ENCODE measurements at places on chromosomes 6 and 20.
A peak's percentile ranks its signal among the peaks of the same experiment; 100 is the strongest.

DNA sequence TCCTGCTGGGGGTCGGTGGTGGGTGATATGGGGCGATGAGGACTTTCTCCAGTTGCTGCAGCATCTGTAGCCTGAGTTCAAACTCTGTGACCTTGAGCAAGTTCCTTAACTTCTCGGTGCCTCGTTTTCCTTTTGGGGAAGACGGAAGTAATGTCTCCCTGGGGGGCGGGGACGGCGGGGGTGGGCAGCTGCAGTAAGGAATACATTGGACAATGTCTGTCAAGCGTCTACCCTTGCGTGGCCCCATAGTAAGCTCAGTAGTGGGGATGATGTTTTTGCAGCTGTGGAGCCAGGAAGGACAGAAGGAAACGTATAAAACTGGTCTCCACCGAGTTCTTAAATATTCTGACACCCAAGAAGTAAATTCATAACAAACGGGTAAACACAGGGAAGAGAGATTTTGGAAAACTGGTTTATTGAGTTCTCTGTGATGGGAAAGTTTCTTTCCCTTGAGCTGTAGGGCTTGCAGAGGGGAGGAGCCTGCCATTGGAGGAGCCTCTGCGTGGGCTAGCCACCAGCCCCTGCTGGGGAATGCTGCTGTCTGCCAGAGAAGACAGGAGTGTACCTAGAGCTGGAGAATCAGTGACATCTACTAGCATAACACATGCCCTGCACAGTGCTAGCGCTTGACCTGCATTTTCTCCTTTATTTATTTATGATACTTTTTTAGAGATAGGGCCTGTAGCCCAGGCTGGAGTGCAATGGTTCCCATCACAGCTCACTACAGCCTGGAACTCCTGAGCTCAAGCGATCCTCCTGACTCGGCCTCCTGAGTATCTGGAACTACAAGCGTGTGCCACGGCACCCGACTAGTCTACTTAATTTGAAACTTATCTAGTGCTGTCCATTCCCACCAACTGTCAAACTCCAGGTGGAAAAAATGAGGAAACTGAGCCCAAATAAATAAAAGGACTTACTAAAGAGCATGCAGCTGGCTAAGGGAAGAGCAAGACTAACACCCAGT lies 1.2 kb upstream of the ACSS1 start:
- no peak for DNase-seq

DNA sequence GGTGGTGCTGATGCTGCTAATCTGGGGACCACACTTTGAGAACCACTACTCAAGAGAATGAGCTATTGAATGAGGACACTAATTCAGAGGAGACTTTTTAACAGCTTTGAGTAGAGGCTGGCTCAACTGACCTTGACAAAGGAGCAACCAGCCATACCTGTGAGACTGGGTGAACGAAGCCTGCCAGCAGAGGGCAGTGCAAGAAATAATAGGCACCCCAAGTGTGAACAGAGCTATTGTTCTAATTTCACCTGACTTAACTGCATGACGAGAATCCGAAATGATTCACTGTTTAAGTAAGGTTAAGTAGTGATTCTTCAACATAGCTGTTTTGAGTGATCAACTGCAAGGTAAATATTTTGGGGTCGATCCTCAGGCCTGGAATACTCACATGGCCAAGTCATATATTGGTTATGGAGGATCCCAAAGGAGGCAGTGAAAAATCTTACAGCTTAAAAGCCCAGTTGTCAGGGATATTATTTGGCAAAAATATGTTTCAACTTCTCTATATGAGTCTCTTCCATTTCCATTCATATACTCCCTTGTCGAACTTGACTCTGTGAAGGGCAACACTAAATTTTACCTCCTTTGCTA lies 550.5 kb upstream of the MARCKS start:
- no peak for DNase-seq

DNA sequence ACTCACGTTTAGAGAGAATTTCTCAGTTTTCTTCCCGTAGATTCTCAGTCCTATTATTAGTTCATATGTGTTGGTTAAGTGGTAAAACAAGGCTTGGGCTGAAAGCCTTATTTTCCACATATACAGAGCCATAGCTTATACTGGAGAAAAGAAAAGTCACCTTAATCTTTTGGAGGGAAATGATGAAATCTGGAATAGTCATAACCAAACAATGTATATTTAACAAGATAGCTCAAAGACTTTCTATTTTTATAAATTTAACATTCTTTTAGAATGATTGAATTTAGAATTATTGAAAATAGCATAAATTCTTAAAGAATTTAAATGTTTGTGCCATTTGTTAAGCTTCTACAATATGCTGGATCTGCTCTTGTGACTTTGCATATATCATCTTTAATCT lies 85.8 kb downstream of the CDKAL1 start:
- no peak for DNase-seq

DNA sequence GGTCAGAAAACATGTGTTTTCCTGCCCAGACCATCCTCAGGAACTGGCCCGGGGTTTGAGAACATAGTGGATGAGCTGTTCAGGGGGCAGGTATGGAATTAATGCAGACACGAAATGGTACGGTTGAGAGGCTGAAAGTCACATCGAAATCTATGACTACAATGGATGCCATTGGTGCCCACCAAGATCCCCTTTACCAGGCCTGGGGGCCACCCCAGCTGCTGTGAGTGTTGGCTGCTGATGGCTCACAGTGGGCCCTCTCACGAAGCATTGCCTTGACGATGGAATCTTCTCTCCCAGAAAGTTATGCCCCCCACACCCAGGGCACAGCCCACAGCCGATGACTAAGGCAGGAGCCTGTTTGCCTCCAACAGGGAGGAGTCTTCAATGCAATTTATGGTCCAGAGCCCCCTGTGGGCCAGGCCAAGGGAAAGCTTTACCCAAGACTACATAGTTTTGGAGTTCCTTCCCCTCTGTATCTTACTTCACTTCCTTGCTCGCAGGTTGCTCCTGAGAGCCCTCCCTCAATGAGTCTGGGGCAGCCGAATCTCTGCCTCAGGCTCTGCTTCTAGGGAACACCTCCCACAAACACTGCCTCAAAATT lies 92.6 kb downstream of the BFSP1 start:
- DNase-seq = no peak

DNA sequence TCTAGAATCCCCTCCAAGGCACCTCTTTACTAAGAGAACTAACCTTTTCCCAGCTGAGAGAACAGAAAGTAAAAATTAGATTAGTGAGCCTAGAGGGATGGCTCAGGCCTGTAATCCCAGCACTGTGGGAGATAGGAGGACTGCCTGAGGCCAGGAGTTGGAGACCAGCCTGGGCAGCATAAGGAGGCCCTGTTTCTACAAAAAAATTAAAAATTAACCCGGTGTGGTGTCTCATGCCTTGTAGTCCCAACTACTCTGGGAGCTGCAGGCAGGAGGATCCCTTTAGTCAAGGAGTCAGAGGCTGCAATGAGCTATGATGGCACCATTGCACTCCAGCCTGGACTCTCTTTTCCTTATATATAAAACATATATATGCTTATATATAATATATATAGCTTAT lies 5.5 kb upstream of the OOEP start:
- no peak for DNase-seq

- no peak for DNase-seq
Observed at GRCh38 chr6:30974490-30975252, 8.8 kb upstream of the MUC21 start.

DNA sequence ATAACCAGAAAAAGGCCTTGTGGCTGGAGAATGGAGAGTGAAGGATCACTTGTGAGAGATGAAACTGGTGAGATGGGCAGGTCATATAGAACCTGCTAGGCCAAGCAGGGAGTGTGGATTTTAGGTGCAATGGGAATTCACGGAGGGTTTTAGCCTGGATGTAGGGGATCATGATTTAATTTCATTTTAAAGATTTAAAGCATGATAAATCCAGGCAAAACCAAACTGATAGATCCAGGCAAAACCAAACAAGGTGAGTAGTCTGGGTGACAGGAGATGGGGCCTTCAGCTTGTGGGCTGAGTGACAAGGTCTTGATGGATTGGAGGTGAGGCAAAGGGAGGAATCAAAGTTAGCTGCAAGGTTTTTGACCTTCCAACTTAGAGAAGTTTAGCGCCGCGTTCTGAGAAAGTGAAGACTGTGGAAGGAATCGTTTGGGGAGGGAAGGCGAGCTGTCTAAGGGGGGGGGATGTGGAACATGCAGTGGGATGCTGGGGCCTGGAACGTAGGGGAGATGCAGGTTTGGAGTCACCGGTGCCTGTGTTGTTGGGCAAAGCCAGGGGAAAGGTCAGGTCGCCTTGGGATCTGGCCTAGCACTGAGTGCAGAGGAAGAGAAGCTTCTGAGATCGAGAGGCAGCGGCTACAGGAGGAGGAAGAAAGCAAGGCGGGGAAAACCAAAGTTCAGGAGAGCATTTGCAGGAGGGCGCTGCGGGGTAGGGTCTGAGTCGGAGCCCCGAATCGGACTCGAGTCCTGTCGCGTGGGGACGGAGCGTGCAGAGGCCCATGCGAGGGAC lies 1.3 kb upstream of the PLCG1 start:
- no peak for DNase-seq

DNA sequence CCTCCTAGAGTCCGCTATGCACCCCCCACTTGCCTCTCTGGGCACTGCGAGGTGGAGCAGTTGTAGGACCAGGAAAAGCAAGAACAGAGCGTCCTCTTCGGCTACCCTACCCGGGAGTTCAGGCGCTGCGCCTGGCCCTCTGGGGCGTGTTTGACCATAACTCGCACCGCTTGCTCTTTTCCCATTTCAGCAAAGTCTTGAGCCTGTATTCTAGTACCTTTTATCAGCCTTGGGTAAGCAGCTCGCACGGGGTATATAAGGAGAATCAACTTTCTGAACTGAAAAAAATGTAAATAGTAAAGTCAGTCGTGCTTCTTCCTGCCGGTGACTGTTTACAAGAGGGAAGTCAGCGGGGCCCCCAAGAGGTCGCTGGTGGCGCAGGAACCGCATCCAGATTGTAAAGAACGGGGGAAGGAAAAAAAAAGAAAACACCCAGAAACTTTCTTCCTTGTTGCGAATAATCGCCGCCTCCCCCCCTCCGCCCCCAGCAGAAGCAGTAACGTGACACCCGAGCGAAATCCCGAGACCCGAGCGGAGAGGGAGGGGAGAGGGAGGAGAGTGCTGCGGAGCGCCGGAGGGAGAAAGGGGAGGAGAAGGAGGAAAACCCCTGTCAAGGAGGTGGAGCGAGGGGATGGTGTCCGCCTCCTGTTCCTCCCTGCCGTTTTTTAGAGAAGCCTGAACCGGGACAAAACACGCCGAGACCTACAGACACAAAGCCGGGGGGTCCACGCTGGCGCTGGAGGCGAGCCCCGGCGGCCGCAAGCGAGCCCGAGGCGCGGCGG lies at the start of gene UST:
TSS of gene UST (plus strand) at position 668 of the 782 bp plus-strand sequence. CDS start 401 bp downstream, outside the sequence.
- peak; percentile 60 for DNase-seq

GRCh38 chr6:33215271-33216116 lies 7.2 kb downstream of the RING1 start:
- DNase-seq = no peak

DNA sequence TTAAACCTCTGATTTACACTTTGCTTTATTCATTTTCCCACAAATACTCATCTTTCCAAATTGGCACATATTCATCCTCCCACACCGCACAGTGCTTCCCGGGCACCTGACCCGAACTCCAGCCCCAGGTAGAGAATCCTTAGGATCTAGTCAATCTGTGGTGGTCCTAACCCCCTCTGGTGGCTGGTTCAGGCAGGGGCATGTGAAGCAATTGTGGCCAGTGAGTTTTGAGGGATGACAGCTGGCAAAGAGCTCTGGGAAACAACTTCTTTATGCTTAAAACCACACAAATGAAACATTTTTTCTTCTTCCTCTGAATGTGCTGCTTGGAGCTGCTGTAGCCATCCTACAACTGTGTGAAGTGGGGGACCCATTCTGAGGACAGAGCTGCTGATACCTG lies 54.7 kb downstream of the ELOVL5 start:
- no peak for DNase-seq

GRCh38 chr6:37175332-37176267 lies 5.6 kb downstream of the PIM1 start:
- DNase-seq = no peak

GRCh38 chr6:90144396-90144795 lies 152.2 kb downstream of the BACH2 start:
- DNase-seq = no peak

Measured in non-pigmented ciliary epithelial cell (primary cell).